ENCODE measurements at places on chromosomes 12 and 14.

DNA sequence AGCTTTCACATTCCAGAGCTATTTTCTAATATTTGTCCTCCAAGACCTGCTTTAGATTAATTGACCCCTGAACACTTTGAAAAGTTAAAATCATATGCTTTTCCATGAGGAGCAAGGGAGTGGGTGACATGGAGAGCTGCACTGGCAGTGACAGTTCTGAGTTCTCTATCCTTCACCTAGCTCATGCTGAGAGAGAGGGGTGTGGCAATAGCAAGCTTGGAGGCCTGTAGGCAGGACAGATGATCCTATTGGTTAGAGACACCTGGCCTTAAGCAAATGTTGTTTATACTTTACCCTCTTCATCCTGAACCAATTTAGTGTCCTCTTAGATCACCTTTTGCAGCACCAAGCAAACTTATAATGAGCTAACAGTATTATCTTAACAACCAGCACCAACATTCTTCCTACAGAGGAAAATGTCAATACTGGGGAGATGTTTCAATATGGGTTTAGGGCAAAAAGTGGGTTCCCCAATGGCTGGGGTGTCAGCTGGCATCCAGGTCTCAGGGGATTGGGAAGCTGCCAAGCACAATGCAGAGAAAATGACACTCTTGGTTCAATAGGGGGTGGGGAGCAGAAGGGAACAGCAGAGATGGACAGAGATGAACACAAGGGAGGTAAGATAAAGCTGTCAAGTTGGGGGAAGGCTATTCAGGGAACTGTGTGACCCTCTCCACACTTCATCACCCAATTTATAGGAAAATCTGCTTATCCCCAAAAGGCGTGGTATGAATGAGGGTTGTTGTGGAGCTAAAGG is 37.0 kb upstream of the PPM1H start:
- DNase-seq, result no peak

GRCh38 chr12:131621701-131622421 is 89.0 kb upstream of the SFSWAP start:
- DNase-seq, result no peak

- no peak for DNase-seq
Measured at GRCh38 chr12:105825141-105825540, 313.6 kb downstream of the NUAK1 start.

GRCh38 chr12:54301428-54302048 is 723 bp upstream of the NFE2 start:
- DNase-seq, result no peak

DNA sequence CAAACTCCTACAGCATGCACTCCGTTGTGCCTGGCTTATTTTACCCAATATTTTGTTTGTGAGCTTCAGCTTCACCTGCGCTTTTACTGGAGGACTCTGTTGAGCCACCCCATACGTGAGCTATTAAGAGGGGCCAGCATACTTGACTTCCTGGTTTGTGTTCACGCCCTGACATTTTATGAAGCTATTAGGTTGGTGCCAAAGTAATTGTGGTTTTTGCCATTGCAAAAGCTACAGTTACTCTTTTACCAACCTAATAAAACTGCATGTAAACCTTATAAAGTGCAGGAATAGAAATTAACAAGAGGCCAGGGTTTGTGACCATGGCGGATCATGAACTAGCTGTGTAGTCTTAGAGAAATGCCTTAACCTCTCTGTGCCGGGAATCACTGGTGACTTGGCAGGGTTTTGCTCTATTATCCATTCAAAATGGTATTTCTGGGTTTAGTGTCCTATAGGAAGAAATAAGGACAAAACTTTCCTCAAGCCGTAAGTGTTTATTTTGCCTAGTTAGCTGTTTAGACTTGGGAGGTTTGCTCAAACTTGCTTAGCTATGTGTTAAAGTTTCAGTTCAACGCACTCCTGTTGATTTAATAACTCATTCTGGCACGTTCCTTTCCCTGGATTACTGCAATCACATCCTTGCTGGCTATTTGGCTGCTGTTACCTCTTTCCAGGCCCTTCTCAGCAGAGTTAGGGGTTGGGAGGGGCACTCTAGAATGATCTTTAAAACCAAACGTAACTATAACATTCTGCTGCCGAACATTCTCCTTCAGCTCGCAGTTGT is 1027.6 kb downstream of the BCL11B start:
- DNase-seq, result no peak

GRCh38 chr14:102490456-102490855 is 19.1 kb downstream of the ANKRD9 start:
- no peak for DNase-seq

DNA sequence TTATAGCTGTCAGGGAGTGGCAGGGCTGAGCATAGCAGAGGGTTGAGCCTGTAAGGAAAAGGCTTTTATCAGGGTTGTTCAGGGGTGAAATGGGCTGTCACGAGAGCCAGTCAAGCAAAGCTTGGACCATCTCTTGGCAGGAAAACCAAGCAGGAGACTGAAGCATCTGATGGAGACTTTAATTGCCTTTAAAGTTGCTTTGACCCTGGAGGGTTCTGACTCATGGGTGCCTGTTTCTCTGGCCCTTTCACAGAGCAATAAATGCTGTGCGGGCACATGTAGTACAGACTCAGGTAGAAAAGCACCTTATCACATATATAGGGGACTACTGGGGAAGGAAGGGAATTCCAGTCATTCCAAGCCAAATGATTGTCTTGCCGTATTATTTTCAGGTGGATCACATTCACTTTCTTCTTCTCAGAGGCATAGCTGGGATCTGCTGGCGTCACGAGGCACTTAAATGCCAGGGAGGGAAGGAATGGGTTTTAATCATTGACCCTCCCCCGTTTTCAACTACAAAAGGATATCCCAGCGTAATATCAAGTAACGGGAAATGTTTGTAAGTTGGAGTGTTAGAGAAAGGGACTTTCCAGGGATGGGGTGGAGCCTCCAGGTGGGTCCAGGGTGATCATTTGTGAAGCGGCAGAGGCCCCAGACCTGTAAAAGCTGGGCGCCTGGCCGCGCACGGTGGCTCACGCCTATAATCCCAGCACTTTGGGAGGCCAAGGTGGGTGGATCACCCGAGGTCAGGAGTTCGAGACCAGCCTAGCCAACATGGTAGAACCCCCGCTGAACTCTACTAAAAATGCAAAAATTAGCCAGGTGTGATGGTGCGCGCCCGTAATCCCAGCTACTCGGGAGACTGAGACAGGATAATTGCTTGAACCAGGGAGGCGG is 34.9 kb downstream of the PLEKHD1 start:
- no peak for DNase-seq

DNA sequence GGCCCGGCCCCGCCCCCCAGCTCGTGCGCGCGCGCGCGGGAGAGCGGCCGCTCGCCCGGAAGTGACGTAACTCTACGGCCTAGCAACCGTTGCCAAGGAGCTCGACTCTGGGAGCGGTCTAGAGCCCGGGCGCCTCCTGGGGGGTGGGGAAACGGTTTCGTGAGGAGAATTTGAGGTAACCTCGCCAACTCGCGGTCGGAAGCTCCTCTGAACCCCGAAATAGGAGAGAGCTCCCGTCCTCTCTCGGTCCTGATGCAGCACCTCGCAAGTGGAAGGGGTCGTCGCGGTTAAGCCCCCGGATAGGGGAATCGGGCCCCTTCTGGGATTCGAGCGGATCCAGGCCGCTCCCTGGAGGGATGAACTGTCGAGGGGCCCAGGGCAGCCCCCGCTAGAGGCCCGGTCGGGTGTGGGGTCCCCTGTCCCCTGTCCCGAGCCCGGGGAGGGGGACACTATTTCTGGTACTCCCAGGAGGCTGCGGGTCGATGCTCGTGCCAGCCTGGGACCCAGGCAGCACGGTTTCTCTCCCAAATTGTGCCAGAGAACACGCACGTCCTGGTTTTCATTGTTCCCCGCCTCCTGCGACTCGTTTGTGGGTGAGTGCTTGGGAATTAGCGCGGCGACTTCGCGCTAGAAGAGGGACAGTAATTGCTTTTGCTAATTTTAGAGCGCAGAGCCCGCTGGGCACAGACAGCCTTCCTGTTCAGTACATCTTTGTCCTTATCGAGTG is at the start of gene IFT81:
TSS of gene IFT81 (plus strand) at position 89 of the 727 bp plus-strand sequence. CDS start 3,024 bp downstream, outside the sequence.
- DNase-seq, result peak; percentile 80

GRCh38 chr12:32039347-32039746 is 67.3 kb upstream of the BICD1 start:
- DNase-seq, result no peak

DNA sequence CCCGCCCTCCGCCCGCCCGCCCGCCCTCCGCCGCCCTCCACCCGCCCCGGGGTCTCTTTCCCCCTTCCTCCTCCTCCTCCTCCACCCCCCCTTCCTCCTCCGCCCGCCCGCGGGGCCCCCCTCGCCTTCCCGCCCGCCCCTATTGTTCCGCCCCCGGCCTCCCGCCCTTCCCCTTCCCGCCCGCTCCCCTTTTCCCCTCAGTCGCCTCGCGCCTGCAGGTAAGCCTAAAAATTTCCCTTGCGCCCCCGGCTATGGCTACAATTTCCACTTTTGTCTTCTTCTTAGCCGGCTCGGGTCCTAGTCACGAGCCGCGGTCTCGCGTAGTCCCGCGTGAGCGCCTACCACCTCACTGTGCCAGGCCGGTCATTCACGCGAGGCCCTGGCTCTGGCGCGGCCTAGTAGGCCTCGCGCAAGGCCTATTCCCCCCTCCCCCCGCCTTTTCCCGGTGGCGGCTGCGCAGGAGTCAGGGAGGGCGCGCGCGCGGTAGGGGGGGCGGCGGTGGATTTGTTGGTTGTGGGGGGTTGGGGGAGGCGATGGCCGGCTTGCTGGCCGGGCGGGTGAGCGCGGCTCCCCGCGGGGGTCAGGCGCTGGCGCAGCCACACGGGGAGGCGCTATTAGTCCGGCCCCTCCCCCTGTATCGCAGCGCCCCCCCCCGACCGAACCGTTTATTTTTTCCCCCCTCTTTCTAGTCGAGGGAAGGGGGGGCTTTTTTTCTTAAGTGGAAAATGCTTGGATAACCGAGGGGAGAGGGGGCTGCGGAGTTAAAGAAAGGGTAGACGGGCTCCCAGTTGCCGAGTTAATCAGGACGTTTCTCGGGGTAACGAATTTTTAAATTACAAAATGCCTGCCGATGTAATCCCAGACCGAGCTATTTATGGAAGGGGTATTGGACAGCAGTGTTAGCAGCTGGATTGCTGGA is 516 bp downstream of the PCBP2 start:
- DNase-seq, result peak; percentile 64

GRCh38 chr12:82896979-82897378 is 210.3 kb downstream of the TMTC2 start:
- peak; percentile 8 for DNase-seq

DNA sequence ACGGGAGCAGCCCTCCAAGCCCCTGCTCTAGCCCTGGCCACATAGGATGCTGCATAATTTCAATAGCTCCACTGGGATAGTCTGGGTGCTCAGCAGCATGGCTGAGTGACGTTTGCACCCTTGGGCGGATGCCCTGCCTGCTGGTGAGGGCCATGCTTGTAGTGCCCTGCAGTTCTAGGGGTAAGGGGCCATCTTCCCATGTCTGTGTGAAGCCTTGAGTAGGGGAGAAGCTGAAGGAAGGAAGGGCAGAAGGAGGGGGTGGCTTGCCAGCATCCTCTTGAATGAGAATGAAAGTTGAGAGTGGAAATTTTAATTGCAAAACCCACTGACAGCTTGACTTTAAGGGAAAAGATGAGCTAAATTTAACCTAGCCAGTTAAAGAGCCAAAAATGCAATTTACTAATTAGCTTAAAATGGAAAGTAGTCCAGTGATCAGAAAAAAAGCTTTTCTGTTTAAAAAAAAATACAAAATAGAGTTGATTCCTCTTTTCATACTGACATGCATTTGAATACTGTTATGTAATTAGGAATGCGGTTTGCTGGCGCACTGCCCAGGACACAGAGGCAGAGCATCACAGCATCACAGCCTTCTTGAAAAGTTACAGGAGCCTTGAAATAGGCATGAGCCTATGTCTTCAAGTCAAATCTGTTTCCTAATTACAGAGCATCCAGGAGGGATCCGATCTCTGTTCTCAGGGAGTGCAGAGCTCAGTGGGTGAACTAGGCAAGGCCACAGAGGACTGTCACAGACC is 18.5 kb upstream of the EML1 start:
- DNase-seq, result no peak

DNA sequence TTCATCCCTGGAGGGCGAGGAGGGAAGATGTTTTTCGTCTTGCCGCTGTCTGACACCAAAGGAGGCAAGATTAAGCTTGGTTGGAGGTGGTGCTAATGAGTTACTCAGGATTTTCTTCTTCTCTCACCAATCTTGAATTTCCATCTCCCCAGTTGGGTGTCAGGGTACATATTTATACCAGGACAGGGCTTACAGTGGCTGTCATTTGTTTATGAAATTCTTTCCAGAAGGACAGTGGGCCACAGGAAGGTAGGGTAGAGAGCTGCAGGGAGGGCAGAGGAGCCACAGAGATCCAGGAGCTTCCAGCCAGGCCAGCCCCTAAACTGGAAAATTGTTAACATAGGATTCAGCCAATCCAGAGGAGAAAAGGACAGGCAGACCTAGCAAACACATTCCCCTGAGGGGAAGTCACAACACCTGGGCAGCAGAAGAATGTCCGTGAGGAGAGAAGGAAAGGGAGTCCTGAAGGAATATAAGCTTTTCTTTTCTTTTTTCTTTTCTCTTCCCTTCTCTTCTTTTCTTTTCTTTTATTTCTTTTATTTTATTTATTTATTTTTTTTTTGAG is 40.5 kb downstream of the IRF2BPL start:
- no peak for DNase-seq

DNA sequence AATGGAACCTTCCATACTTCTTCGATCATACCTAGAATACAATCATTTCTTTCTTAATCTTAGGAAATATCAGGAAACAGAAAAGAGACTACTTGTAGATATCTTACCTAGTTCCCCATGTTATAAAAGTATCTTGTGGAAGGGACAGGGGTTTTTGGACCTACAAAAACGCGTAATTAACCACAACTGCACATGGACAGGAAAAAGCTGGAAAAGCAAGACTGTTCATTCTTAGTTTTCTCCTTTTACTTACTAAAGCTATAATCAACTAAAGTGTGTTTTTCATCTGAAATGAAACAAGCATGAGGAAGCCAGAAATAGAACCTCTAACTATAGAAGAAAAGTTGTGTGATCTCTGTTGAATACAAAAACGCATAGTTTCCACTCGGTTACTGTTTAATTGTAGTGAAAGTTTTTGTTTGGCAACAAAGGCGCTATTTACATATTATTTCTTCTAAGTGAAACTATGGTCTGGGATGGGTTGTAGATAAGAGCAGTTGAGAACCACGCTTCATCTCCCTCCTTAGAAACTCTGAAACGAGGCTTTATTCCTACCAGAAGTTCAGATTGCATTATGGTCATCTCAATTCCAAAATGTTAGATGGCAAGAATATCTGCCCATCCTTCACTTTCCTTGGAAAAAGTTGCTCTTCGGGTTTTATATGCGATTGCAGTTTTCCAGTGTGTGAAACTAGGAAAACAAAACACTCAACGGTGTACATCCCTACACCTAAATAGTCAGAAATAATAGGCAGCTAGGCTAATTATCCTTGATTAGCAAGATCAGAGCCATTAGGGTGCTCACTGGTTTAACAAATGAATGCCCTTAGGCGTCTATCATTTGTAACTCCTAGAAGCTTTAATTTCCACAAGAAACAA is 1.1 kb downstream of the BCAT1 start:
- DNase-seq, result no peak

DNA sequence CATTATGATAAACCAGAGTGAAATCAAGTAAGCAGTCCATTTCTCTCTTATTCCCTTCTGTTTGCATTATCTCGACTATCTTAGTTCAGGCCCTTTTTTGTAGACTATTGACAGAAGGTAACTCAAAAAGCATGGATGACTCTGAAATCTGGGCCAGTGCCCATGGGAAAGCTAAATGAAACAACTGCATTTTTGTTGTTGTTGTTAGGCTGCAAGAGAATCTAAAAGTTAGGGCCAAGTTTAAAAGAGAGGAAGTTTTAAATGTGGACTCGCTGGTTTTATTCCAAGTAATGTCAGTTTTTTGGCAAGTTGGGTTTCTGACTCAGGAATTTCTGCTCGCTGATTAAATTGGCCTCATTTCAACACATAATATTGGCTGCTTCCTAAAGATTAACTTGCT is 201.1 kb downstream of the PIK3C2G start:
- DNase-seq, result no peak

GRCh38 chr12:22262309-22262708 is 72.2 kb downstream of the ST8SIA1 start:
- no peak for DNase-seq
